ENCODE measurements at places on chromosomes 6 and 20.

DNA sequence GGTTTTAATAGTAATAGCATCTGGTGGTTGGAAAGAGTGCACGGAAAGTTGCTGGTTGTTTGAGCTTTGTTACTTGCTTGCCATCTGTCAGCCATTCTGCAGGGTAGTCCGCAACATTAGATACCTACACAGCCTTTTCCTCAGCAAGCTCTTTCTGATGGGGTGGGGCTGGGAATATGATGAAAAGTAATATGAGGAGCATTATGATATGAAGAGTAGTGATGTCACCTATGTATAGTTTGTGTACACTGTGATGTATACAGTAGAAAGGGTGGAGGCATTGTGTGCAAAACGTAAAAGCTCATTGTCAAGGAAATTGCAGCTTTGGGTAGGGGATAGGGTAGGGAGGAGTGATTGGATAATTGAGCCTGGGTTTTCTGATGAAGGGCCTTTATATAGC, 16.1 kb downstream of the SCAF8 start:
- DNase-seq = no peak

DNA sequence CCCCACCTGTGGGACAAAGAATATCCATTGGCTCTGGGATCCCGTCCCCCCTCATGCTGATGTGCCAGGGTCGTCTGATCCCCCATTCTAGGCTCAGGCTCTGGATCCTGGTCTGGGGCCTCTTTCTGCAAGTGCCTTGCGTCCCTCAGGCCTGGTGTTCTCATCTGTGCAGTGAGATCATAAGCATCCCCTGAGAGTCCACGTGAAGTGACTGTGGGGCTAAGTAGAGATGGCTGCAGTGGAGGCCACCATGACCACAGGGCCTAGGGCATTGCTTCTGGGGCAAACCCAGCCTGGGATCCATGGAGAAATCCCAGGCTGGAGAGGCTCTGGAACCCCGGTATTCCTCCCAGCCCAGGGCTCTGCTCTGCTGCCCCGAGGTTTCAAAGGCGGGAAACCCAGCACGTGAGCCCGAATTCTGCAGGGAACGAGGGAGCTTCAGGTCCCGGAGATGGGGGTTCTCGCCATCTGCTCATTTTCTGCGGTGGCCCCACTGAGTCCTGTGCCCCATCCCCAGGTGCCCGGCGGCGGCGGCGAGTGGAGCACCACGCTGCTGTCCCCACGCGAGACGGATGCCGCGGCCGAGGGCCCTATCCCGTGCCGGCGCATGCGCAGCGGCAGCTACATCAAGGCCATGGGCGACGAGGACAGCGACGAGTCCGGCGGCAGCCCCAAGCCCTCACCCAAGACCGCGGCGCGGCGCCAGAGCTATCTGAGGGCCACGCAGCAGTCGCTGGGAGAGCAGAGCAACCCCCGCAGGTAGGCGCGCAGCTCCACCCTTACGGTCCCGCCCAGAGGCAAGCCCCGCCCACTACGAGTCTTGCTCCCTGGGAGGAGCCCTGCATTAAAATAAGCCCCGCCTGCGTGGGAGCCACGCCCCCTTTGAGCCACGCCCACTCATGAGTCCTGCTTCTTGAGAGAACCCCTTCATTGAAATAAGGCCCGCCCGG, 105.5 kb upstream of the MYL9 start:
- DNase-seq = peak; percentile 83

- DNase-seq = no peak
These were observed 312.6 kb upstream of the ID4 start for GRCh38 chr6:19524366-19525186.

GRCh38 chr6:32073101-32073500, 34.9 kb downstream of the CYP21A2 start:
- no peak for DNase-seq

DNA sequence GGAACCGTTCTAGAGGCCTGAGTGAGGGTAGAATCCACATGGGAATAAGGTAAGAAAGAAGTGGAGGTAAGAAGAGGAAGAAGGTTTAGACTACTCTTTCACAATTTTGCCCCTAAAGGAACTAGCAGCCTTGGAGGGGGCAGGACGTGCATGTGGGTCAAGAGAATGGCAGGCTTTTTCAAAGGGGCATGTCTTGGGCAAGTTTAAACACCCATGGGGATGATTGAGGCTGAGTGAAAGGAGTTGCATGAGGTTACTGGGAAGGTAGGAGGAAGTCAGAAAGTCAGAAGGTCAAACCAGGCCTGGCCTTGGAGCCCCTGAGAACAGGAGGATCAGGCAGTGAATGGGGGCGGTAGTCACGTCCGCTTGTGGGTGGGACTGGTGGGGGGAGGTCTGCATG, 10.2 kb downstream of the ADA start:
- no peak for DNase-seq

GRCh38 chr20:11469795-11470435, 447.8 kb upstream of the BTBD3 start:
- DNase-seq = no peak

GRCh38 chr20:24697411-24697810, 228.0 kb downstream of the SYNDIG1 start:
- DNase-seq = no peak

DNA sequence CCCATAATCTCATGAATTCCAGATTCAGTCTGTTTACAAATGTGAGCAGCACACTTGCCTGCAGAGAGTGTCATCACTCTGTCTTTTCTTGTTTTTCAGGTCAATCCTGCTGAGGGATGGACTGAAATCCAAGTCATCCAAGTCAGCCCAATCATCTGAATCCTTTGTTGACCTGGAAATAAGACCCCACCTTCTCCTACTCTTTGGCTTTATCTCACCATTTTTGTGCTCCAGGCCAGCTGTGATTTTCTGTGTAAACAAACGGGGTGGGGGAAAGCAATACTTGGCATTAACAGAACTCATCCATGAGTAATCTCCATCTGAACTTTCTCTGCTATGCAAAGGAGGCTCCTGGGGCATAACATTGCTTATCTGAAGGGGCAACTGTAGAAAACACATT, 16.9 kb upstream of the GSTA4 start:
- no peak for DNase-seq

GRCh38 chr20:2217857-2218539, 77.8 kb upstream of the TGM3 start:
- no peak for DNase-seq

DNA sequence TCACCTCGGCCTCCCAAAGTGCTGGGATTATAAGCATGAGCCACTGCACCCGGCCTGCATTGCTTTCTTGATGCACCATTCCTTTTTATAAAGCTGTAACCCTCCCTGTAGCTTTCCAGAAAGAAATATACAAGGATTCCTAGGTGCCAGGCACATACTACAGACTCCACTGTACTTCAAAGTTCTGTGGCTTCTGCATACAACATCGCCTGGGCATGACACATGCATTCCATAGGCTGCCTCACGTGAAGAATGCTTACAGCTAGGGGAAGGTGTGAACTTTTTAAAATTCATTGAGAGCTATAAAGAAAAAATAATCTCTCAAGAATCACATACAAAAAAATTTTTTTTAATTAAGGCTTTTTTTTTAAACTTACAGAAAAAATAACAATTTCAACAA, 50.2 kb downstream of the TRAM2 start:
- no peak for DNase-seq

- no peak for DNase-seq
These were observed 767.8 kb downstream of the TFAP2A start for GRCh38 chr6:9647071-9647445.

DNA sequence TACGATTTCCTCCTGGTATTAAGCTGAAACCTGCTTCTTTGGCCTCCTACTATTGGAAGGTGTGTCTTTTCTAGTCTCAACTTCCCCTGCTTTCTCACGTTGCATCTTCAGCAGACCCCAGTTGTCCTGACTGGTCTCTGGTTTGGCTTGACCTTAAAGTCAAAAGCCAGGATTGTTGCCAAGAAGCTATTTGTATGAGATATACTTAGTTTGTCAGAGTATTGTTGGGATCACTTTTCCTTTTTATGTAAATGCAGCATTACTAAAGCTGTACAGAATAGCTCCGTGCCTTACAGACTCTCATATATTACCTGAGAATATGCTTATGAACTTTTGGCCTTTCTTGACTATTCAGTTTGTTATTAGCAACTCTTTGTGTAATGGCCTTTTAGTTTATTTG, 61.1 kb downstream of the TSPYL4 start:
- DNase-seq = no peak

- no peak for DNase-seq
These were observed 203.4 kb downstream of the TTLL2 start for GRCh38 chr6:167528239-167528638.

GRCh38 chr20:48034751-48035150, 249.5 kb upstream of the SULF2 start:
- no peak for DNase-seq

DNA sequence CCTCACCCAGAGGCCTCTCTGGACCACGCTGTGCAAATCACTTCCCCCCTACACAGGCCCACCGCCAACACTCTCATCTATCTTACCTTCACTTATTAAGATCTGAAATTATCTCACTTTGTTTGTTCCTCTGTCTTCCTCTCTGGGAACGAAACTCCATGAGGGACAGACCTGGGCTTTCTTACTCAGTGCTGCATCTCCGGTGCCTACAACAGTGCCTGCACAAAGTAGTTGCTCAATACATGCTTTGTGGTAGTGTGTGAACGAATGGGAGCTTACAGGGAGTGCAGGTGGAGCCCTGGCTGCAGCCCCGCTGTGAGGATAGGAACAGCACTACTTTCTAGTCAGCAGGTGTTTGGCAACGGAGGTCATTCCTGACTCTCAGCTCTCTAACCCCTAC, 5.3 kb downstream of the CASS4 start:
- DNase-seq = no peak

All from activated T-cell treated with anti-CD3 and anti-CD28 coated beads for 1 hour (primary cell).